Mesendoderm (in vitro differentiated cells): ENCODE measurements at places on chromosomes 12 and 14.
A peak's percentile ranks its signal among the peaks of the same experiment; 100 is the strongest.

- peak; percentile 33 for DNase-seq
These were observed 123.3 kb downstream of the SSPN start for GRCh38 chr12:26318661-26319068.

DNA sequence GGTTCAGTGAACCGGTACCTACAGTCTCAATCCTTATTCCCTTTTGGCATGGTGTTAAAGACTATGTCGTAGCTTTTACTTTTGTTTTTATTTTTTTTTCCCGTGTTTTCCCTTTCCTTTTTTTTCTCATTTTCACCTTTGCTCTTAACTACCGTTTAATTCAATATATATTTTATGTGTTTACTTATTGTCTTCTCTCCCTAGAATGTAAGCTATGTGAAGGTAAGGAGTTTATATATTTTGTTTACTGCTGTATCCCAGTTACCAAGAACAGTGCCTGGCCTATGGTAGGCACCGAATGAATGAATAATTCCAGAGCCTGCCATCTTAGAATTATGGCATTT, 261 bp upstream of the MLH3 start:
- peak; percentile 14 for DNase-seq

DNA sequence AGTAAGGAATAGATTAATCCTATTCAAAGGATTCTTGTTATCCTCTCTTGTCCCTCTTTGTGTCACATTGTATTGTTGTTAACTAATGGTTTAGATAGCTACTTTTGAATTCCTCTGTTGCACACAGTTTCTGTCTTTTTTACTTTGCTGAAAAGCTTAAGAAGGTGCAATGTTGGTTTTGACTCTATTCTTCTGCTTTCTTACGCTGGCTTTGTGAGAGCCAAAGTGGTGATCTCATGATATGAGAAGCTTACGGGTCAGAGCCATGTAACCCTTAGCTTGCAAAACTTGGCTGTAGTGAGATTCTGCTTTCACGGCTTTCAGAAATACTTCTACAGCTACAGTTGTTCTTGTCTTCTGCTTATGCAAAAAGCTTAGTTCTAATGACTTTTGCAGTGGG, 239.7 kb downstream of the TRHDE start:
- DNase-seq: peak; percentile 37

DNA sequence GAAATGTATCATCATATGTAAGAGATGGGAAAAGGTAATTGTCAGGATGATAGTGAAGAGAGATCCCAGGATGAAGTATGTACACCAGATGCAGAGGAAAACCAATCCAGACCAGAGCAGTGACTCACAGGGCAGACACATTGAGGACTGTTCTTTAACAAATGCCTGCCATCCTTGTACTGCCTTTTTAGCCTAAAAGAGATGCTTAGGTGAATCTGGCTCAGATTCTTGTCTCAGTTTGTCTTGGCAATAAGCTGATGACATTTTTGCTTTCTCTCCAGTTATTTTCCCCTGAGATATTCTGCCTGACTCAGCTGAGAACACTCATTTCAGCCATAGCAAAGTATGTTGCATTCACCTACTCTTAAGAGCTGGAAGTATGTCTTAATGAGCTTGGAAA, 405.3 kb upstream of the USP15 start:
- DNase-seq: no peak

GRCh38 chr14:90627478-90627877, 188.8 kb downstream of the TTC7B start:
- no peak for DNase-seq

DNA sequence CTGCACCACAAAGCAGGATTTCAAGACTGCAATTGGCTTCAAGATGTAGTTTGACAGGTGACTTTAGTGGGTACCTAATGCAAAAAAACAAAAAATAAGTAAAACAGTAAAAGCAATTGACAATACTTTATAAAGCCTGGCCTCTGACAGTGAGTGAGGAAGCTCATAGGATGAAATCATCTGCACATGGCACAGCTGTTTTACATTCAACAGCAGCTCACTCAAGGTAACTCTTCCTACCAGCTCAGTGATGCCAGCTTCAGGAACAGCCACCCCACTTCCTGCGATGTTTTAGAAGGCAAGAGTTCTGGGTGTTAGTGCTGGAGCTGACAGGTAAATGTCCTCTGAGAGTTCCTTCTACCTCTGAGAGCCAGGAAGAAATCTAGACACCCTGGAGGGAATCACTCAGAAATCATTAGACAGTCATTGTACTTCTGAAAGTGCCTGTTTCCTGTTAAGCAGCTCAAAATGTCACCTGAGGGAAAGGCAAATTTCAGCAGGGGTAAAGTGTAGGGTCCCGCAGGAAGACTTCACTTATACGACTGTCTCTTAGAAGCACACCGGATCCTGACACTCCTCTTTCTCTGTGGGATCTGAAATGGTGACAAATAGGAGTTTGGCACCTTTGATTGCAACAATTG, 99.9 kb downstream of the FOXN3 start:
- DNase-seq: no peak

DNA sequence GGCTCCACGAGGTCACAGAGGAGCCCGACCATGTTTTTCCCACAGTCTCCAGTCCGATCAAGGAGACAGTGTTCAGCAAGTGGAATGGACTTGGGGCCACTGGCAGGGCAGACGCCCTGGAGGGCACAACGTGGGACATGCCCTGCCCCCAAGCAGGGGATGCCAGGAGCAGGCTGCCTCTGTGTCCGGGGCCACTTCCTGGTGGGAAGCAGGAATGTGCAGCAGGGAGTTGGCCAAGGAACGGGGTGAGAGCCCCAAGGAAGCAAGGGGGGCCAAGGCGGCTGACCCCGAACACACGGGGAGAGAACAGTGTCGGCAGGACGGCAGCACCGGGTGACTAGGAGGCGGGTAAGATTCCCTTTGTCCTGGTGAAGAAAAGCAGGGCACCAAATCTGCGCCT, 92.6 kb downstream of the CHGA start:
- no peak for DNase-seq

DNA sequence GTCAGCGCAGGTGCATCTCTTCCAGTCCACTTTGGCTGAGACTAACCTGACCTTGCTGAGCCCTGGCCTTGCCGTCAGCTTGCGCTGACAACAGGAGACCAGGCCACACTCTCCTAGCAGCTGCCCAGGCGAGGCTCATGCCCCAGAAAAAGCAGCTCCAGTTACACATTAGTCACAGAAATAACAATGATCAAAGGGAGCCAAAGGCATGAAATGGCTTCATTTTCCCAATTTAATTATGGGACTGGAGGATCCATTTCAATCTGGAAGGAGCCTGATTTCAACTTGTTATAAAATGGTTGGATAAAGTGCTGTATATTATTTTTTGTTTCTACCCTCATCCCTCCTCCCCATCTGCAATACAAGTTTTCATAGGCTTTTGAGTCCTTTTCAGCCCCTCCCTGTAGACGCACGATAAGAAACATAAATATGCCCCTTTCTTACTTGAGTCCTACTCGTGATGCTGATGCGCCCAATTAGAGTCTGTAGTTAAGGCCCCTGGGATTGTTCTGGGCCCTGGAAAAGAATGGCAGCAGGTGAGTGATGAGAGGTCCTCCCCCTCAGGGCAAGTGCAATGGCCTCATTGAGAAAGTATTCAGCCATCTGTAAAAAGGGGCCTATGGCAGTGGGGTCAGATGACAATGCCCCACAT, 376.0 kb downstream of the C12orf75 start:
- DNase-seq: peak; percentile 89

- peak; percentile 51 for DNase-seq
These were observed 84.8 kb downstream of the HELB start for GRCh38 chr12:66387117-66387516.

DNA sequence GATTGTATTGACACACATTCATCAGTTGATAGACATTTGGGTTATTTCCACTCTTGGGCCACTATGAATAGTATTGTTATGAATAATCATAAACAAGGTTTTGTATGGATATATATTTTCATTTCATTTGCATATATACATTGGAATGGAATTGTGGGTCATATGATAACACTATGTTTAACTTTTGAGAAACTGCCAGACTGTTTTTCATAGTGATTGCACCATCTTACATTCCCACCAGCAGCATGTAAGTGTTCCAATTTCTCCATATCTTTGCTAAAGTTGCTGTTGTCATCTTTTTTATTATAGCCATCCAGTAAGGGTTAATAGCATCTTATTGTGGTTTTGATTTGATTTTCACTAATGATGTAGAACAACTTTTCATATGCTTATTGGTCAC, 198.5 kb upstream of the PPFIA2 start:
- DNase-seq: no peak

DNA sequence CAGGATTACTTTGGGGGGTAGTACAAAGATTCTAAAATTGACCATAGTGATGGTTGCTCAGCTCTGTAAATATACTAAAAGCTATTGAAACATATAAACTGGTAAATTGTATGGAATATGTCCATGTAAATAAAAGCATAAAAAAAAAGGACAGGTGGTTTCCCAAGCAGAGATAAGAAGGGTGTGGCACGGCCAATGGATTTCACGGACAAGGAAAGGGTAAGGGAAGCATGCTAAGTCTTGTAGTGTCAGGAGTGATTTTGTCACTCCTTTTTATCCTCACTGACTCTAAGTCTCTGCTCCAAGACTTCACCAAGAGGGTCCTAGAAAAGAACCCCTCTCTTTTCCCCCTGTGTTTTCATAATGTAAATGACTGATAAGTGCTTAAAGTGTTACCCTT, 229.2 kb downstream of the SPTSSA start:
- no peak for DNase-seq

DNA sequence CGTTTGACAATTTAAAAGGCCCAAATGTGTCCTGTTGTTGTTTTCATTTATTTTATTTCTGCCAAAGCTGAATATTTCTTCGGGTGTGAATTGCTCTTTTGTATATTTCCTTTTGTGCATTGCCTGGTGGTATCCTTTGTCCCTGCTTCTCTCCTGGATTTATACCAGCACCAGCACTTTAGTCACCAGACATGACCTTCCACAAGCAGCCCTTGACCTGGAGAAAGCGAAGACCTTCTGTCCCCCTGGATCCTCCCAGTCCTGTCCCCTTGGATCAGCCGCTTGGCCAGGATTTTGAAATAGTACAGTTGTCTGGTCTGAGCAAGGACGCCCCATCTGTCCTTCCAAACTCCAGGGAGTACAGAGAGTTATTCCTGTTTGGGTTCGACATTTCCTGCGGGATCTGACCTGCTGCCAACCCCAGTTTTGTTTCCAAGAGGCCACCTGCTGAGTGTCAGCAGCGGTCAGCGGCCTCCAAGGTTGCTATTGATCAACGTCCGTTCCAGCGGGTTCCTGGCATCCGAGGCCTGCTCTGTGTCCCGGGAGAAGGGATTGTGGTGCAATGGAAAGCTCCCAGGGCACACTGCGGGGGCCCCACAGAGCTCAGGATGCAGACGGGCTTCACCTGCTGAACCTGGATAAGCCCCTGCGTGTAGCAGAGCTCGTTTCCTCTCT, 45.1 kb upstream of the CHGA start:
- DNase-seq: peak; percentile 6

DNA sequence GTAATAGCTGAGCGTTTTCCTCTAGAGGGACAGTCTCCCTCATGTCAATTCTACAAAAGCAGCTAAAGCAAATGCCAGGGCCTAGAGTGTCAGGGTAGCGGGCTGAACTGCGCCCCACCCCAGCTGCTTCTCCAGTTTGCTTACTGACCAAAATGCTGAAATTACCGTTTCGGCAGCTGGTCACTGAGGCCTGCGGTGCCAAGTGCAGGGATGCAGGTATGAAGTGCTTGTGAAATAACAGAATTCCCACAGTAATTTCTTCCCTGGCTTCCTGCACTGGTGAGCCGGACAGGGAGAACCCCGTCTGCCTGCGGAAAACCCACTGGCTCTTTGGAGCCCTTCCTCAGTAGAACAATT, 19.1 kb downstream of the PSMC1 start:
- DNase-seq: no peak

- peak; percentile 26 for DNase-seq
These were observed 64.2 kb downstream of the DNAI7 start for GRCh38 chr12:25130741-25131188.

DNA sequence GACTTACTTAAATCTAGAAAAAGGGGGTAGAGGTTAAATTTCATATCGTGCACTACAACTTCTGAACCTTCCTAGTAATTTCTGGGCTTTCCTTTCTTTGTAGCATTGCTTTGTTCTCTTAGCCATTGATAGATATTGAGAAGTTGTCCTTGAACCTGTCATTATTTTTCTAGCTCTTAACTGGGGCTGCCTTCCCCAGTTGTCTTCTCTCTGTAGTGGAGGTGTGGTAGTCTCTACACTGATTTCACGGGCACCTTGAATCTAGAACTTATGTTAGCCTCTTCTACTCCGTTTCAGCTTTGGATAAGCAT, 504.0 kb downstream of the PCNX1 start:
- no peak for DNase-seq

- no peak for DNase-seq
These were observed 16.3 kb upstream of the MYO1H start for GRCh38 chr12:109331301-109331952.

DNA sequence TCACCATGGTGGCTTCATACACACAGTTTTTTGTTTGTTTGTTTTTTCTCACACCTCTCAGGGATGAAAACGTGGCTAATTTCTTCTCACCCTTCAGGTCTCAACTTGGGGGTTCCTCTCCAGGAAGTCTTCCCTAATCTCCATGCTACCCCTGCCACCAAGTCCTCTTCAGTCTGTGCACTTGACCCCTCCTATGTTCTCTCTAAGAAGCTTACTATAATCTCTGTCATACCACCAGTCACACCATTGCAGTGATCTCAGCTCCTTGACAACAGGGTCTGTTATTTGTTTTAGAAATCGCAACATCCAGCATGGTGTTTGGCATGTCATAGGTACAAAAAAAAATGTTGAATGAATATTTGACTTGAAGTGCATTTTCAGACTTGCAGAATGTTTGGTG, 83.4 kb downstream of the PRORP start:
- DNase-seq: peak; percentile 45

DNA sequence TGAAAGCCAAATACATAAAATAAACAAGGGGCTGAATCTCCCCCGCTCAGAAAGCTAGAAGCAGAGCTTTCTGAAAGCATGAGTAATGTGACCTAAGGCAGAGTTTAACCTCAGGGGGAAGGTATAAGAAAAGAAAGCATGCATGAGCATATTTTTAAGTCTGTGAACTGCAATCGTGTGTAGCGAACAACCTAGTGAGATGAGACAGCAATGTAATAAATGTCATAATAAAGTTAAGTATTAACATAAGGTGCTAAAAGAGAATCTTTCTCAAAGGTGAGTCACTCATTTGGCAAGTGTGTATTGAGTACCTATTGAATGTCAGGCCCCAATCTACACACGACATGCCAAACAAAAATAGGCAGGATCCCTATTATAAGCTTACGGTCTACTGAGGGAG, 14.2 kb upstream of the WDR20 start:
- peak; percentile 34 for DNase-seq

DNA sequence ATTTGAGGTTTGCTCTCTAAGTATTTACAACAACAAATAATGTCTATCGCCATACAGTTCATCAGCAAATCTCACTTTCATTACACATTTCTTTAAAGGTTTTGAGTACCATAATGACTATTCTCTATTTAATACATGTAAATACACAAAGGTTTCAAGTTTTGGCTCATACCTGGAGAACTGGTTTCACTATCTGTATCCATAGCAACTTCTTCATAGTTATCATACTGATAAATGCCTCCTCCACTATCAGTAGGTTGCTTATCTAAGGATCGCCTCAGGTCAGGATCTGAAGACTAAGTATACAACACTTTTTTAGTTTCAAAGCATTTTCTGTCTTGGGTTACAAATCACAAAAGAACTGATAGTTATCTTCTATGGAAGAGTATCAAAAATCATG, 21.4 kb downstream of the ZFC3H1 start:
- DNase-seq: peak; percentile 64

GRCh38 chr12:50739611-50740010, 24.3 kb upstream of the ATF1 start:
- no peak for DNase-seq

- DNase-seq: peak; percentile 97
These were observed 960 bp upstream of the LRFN5 start for GRCh38 chr14:41605550-41606281.

- no peak for DNase-seq
These were observed 264.7 kb downstream of the EGLN3 start for GRCh38 chr14:33686218-33686617.
